Renal cortical epithelial cell (primary cell): ENCODE measurements at places on chromosomes 13 and 19. TPM values are rescaled to one million over a fixed set of nuclear protein-coding genes. Genes with fewer than 3 reads are reported as not detected.

GRCh38 chr19:41263042-41263849 is 926 bp upstream of the HNRNPUL1 start:
- DNase-seq, result peak; percentile 39

GRCh38 chr19:7888145-7888825 is at the start of gene LRRC8E:
TSS of gene LRRC8E (plus strand) at chr19:7888510. CDS start at chr19:7895604, 7,094 bp downstream.
- DNase-seq, result peak; percentile 42

DNA sequence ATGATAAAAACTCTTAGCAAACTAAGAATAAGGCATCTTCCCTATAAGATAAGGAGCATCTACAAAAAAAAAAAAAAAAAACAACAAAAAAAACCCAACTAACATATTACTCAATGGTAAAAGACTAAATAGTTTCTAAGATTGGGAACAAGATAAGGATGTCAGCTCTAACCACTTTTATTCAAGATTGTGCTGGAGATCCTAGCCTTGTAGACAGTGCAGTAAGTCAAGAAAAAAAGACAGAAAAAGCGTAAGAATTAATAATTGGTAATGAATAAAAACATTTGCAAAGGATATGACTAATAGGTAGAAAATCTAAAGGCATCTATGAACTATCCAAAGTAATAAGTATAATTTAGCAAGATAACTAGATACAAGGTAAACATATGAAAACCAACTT is 33.0 kb downstream of the ZIC2 start:
- DNase-seq, result no peak

DNA sequence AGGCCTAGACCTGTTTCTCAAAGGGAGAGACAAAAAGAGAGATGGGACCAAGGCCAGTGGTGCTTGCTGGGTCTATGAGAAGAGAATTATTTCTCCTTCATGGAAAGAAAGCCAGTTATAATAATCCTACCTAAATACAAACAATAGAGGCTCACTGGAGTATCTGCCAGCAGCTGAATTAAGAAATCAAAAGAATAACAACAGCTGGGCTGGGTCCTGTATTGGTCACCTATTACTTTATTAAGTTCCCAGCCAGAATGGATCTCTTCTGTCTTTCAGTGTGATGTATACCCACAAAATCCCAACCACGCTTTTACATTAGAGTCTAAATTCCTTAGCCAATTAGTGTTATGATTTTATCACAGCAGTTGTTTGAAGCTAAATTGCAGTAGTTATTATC is 297.8 kb upstream of the DACH1 start:
- no peak for DNase-seq

- DNase-seq, result no peak
Measured at GRCh38 chr13:83980331-83980730, 98.1 kb upstream of the SLITRK1 start.

DNA sequence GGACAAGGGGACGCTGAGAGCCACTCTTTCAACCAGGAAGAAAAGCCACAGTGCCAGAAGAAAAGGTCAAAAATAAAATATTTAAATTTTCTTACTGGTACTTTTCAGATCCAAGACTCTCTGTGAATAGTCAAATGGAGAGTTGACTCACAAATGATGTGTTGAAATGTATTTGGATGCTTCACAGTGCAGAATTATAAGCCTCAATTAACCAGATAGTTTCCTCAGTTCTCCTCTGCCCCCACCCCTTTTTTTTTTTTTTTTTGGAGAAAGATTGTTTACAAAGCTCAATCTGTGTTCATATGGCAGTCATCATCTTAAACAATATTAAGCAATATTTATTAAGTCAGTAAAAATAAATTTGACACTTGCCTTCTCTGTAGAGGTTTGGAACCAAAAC is 470.8 kb downstream of the FGF9 start:
- DNase-seq, result no peak

Gene ZNF90
- total RNA-seq, result 3.6 and 4.0 TPM in 2 replicates

Gene CCDC70
- total RNA-seq, result not detected in 2 replicates

Gene CRLF1
- 0.30 TPM in 1 of 2 replicates, not detected in the other for total RNA-seq

Gene ZNF723
- not detected in 2 replicates for total RNA-seq
